Aorta (tissue), 5 donors: ENCODE measurements at places on chromosomes 11 and 22. TPM values are rescaled to one million over a fixed set of nuclear protein-coding genes. Genes with fewer than 3 reads are reported as not detected.

TBX10 gene
- not detected for total RNA-seq

SLC5A4 gene
- 2.2 TPM for total RNA-seq

EED gene
- 22.0 TPM for total RNA-seq

LDLRAD3 gene
- 16.2 TPM for total RNA-seq

SREBF2 gene
- 86.3 TPM for total RNA-seq
